Epithelial cell of esophagus (primary cell): ENCODE measurements at places on chromosomes 11 and 22.

GRCh38 chr22:26945565-26945964 lies 288.2 kb downstream of the MIAT start:
- DNase-seq, result no peak

DNA sequence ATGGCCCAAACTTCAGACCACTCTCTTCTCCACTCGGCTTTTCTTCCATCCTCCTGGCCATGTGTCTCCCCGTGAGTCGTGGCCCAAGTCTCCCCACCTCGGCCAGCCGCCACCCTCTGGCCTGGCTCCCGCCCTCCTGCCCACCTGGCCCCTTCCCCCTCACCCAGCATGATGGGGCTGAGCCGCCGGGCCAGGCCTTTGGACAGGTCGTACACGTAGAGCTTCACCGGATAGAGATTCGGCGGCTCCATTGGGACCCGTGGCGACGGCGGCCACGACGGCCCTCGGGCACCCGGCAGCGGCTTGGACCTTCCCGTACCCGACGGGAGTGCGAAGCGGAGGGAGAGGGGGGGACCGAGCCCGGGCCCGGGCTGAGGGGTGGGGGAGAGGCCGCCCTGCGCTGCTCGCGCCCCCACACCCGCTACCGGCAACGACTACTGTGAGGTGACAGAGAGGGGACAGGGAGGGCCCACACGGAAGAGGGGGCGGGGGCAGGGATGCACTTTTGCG lies at the start of gene DESI1:
Gene DESI1 (minus strand): TSS at position 455 of the 510 bp plus-strand sequence. CDS start 204 bp downstream, at position 251.
- DNase-seq, result peak; percentile 22

DNA sequence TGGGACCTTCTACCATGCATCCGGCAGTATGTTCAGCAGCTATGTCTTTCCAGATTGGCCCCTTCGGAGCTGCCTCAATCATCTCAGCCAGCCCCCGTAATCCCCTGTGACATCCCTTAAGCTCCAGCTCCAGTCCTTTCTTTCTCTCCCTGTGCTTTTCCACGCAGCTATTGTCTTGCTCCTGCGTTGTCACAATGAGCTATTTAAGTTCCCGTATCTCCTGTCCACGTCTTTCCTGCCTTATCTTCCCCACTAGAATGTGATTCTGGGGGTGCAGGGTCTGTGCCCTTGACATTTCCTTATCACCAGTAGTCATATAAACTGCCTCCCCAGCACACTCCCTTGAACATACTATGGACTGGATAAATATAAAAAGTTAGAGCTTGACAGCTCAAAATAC lies 5.1 kb upstream of the ETS1 start:
- no peak for DNase-seq

DNA sequence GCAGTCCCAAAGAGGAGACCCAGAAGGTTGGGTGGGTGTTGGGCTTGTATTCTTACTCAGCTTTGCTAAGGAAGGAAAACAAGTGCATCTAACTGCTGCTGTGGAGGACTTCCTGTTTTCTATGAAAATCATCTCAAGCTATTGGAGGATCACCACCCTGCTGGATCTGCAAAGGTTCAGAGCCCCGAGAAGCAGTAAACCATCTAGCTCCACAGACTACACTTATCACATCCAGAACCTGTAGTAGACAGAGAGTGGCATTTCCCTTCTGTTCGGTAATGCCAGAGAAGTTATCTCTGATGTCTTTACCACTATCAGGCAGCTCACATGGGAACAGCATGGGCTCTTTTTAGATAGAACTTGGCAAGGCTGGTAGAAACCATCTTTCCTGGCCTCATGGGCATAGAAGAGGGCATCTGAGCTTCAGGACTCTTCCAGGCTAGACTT lies 21.7 kb downstream of the KCNJ1 start:
- no peak for DNase-seq

DNA sequence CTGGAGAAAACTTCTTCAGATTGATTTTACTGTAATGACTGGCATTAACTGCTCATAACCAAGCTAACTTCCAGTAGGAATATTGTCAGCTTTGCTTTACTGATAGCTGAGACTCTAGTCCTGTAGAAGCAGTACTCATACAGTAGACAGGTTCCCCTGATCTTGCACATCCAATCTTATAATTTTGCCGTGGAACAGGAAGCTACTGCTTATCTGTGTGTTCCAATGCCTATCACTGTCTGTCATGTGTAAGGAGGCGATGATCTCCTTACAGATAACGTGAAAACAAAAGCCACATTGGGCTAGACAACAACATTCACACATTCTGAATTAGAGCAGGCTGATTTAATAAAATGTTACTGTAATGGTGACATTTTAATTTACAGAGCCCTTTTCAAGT lies 13.2 kb downstream of the HSD17B12 start:
- no peak for DNase-seq

- no peak for DNase-seq
Measured at GRCh38 chr22:26658161-26658560, 773 bp downstream of the MIAT start.

DNA sequence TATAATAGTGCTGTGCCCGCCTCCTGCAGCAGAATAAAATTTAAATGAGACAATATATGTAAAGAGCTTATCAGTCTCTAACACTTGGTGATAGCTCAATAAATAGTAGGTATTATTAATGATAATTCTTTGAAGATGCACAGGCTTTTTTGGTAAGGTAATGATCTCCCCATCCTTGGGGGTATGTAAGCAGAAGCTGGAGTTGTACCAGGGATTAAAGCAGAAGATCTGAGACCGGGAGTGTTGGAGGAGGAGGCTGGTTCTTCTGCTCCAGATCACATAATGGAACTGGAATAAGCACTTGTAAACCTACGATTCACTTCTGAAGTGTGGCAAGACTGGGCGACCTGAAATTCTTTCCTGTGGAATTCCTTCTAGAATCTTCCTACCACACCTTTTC lies 8.4 kb downstream of the VSTM5 start:
- no peak for DNase-seq

DNA sequence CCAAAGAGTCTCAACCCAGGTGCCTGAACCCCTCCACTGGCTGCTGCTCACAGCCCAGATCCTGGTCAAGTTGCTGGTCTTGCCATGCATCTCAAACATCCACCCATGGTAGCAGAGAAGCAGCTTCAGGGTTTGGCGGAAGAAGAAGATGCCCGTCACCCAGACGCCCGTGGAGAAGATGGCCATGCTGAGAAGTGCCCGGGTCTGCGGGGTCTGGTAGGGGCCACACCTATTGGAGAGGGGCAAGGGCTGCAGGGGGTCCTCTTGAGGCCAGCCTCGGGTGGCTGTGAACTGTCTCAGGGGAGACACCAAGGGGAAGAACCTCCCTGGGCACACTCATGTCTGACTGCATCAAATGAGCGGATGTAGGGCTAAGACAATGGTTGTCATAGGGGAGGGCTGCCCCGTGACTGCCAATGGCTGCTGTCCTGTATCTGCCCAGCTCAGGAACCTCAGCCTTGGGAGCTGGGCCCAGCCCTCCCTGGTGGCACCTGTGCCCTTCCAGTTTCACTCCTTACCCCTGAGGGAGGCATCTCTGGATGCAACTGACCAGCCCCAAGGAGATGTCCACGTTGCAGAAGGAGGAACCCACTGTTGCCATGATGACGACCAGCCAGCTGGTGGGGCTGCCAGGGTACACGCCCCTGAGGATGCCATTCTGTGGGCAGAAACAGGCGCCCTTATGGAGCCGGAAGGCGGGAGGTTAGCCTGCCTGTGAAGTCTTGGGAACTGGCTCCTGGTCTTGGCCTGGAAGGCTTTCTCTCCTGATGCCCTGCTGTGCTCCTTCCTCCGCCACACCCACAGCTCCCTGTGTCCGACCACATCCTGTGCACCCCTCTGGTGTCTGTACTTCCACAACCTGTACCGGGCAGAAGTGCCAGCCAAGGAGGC lies 1.2 kb downstream of the CPT1B start:
- DNase-seq, result no peak

- DNase-seq, result no peak
Measured at GRCh38 chr11:60873533-60873932, 6.2 kb downstream of the ZP1 start.

- peak; percentile 57 for DNase-seq
Measured at GRCh38 chr22:26722159-26722558, 64.8 kb downstream of the MIAT start.

DNA sequence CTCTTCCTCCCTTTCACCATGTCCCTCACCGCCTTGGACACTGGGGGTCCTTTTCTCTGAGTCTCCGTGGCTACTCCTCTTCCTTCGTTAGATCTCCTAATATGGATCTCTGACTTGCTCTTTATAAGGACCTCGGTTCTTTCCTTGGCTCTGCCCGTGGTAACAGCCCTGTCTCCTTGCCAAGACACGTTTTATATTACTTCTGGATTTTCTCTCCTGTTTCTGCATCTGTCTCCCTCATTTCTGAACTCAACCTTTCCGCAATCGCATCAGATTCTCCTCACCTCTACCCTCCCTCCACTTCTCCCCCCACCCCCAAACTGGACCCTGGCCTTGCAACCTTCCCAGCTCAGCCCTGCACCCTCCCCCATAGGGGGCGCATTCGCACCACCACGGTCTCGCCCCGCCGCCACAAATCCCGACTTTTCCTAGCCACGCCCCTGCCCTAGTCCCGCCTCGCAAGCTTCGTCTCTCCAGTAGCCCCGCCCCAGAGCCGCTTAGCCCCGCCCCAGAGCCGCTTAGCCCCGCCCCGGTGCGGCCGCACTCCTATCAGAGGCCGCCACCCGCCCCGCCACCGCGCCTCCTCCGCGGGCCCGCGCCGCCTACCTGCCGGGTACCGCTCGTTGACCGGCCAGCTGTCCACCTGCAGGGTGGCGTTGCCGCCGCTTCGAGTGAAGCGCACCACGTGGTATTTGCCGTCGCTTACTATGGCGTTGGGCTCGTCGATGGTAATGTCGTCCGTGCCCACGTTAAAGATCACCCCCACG lies 39.0 kb downstream of the SLC22A12 start:
- DNase-seq, result peak; percentile 21

DNA sequence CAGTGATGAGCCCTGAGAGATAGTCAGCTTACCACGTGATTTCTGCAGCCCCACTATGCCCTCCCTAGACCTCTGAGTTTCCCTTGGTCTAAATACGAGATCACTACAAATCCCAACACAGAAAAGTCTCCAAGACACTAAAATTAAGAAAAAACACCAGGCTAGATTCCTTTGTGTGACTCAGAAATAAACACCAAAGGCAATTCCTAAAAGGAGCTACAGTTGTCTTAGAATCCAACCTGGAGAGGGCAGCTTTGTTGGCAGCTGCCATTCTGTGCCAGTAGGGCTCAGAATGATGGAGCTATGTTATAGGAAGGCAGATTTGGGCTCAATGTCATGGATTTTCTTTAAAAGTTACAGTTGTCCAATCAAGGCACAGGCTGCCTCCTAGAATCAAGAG lies 37.1 kb upstream of the HMGXB4 start:
- no peak for DNase-seq

DNA sequence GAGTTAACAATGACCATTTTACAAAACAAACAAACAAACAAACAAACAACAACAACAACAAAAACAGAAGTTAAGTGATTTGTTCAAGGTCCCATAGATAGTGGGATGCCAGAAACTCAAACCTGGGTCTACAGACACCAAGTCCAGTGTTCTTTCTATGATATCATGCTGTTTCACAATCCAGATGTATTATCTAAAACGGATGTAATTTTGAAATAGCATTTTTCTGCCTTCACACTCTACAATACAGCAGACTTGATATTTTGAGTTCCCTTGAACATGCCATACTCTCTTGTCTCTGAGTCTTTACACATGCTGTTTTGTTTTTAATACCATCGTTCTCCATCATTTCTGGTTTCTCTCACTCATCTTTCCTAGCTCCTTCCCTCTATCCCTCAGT lies 104.5 kb downstream of the RELT start:
- DNase-seq, result peak; percentile 5

GRCh38 chr11:8587915-8588314 lies 6.1 kb downstream of the STK33 start:
- DNase-seq, result no peak
